Glomerular endothelial cell (primary cell): ENCODE measurements at places on chromosomes 6 and 20. TPM values are rescaled to one million over a fixed set of nuclear protein-coding genes. Genes with fewer than 3 reads are reported as not detected.

PRSS35 gene
- total RNA-seq = 0.12 TPM in 1 of 2 replicates, not detected in the other

RIPOR3 gene
- 0.41 TPM in 1 of 2 replicates, not detected in the other for total RNA-seq

SALL4 gene
- total RNA-seq = 0.92 and 1.8 TPM in 2 replicates

FAM83C gene
- not detected in 2 replicates for total RNA-seq

SMIM26 gene
- total RNA-seq = 57.5 and 79.8 TPM in 2 replicates

RNF39 gene
- not detected in 2 replicates for total RNA-seq

ADGRB3 gene
- under 0.01 TPM in 1 of 2 replicates, not detected in the other for total RNA-seq

OOEP gene
- total RNA-seq = not detected in 2 replicates

NFS1 gene
- total RNA-seq = 22.3 and 28.3 TPM in 2 replicates

IMPG1 gene
- not detected in 2 replicates for total RNA-seq

LSM14B gene
- total RNA-seq = 23.1 and 25.0 TPM in 2 replicates

PFDN6 gene
- 34.1 and 40.8 TPM in 2 replicates for total RNA-seq

TINAG gene
- 4.8 TPM in 1 of 2 replicates, not detected in the other for total RNA-seq

GMPR gene
- 26.6 and 28.8 TPM in 2 replicates for total RNA-seq

SYTL3 gene
- total RNA-seq = 2.2 and 4.4 TPM in 2 replicates

PTGIS gene
- 0.53 and 2.5 TPM in 2 replicates for total RNA-seq

CFB gene
- 0.53 and 2.3 TPM in 2 replicates for total RNA-seq

BNIP5 gene
- not detected in 2 replicates for total RNA-seq

GGTLC1 gene
- not detected in 2 replicates for total RNA-seq

RBPJL gene
- total RNA-seq = not detected in 2 replicates

PNLDC1 gene
- not detected in 2 replicates for total RNA-seq

TCF21 gene
- 0.41 and 0.44 TPM in 2 replicates for total RNA-seq

ZCCHC3 gene
- 19.4 and 19.5 TPM in 2 replicates for total RNA-seq
